ENCODE measurements at places on chromosomes 12 and 14.

- no peak for DNase-seq
These were observed 1.8 kb upstream of the FIGNL2 start for GRCh38 chr12:51850081-51850964.

DNA sequence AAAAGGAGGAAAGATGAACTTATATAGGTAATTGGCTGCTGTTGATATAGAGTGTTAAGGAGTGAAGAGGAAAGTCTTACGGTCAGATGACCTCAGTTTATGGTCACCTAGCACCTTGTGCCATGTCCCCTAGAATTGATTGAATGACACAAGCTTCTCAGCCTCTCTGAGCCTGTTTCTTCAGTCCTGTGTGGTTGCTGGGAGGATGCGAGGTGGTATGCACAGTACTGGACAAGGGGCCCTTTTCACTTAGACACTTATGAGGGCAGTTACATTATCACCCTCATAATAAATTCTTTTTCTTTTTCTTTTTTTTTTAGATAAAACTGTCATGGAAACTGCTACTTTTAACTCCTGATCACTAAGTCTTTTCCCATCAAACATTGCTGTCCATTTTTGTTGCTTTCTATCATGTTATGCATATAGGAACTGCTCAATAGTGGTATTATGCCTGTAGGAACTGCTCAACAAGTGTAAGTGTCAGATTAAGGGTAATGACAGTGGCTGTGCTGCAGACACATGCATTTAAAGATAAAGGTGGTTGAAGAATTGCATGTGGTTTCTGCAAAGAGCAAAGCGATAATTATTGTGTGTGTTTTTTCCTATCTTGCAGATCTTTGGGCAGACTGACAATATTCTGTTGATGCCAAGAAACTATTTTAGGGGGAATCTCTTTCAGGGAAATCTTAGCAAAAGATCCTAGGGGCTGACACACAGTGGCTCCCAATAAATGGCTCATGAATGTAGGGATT, 11.6 kb downstream of the ANO6 start:
- no peak for DNase-seq

DNA sequence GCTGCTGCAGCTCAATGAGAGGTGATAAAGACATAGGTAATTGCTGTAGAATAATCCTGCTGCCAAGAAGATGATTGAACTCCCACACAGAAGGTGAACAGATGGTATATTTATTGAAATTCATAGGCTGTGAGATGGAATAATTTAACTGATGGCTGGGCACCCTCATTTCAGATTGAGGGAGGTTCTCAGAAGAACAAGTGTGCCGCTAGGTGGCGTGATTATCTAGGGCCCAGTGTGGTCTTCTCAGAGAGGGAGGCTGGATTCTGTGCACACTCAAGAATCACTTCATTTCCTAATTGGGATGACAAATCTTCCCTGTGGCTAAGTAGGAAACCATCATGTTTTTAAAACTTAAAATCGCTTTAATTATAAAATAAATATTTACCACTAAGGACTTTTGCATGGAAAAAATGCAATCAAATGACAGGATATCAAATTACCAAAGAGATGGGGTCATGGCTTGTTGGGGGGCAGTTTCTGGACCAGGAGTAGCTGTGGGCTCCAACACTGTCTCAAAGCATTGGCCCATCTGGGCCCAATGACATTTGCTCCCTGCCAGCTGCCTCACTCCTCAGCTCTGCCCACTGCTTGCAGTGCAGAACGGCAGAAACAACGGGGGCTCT, 132.3 kb downstream of the SNAPC1 start:
- peak; percentile 12 for DNase-seq

DNA sequence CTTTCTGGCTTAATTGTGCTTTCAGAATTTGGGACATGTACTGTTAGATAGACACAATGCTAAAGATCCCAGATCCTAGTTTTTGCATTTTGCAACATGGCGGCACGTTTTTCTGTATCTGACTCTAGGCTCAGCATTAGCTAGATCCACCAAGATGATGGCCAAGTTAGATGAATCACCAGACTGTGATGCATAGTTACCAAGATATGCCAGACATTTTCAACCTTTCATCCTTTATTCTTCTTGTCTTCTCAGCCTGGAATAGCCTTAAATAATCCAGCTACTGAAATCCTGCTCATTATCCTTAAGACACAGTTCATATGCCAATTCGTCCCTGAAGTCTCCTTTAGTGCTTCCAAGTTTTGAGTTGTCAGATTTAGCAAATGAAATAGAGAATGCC, 144.9 kb upstream of the CRY1 start:
- no peak for DNase-seq

DNA sequence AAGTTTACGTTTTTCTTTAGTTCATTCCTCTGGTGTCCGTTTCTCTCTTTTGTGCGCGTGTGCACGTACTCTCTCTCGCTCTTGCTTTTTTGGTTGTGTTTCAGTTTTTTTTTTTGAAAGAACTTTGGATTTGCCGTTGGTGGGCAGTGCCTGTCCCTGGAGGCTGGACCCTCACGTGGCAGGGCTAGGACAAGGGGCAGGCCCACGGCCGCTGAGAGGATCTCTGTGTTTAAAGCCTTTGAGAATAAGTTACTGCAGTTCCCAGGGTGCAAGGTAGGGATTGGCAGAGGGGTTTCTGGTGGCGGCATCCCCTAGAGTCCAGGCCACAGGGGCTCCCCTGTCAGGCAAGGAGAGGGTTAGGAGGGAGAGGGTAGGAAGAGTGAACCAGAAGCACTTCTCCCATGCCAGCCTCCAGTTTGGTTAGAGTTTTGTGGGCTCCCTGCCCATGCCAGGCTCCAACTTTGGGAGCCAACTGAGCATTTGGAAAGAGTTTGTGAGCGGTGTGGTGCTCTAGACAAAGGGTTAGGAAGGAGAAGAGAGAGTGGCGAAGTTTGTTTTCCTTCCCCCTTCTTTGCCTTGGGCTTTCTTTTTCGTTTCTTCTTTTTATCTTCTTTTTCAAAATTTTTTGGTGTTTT, 30.5 kb downstream of the ZFHX2 start:
- DNase-seq = no peak

GRCh38 chr14:90983560-90983959, 76.9 kb downstream of the RPS6KA5 start:
- DNase-seq = no peak

DNA sequence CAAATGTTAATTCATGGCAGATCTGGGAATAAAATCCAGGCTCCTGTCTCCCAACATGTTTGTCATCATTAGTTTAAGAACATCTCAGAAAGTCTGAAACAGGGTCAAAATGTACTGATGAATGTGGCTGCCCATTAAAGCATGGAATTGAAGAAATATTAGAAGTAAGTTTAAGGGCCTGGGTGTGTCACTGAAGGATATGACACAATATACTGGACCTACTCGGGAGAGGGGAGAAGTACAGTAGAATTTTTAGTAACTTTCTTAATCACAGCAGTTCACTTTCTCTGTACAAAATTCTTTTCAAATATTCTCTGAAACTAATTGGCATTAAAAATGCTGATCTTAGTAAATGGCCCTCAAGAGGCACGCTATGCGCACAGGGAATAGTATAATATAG, 185.5 kb downstream of the ETV6 start:
- DNase-seq = peak; percentile 44

- DNase-seq = no peak
These were observed 25.3 kb downstream of the MUCL1 start for GRCh38 chr12:54879579-54879978.

DNA sequence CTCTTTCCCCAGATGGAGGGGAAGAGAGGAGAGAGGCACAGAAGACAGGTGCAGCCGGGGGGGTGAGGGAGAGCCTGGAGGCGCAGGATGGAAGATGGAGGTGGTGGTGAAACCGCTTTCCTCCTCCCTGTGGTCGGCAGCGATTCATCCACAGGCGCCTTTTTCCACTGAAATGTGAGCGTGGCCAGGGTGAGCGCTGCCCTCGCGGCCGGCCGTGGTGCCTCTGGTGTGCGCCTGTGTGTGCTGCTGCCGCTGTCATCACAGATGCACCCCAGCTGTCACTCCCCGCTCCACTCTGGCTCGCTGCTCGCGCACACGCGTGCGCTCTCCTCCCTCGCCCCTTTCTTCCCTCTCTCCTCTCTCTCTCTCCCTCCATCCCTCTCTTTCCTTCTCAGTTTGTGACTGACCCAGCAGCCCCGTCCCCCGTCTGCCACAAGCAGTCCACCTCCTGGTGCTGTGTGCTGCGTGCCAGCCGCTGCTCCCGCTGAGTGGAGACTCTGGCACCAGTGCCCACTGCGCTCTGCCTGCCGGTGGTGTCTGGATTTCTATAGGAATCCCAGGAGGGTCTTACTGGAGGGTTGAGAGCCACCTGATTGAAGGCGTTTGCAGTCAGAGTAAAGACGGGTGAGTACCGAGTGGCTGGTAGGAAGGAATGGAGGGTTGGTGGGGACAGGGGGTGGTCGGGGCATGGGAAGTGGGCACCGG, at the start of gene LRTM2:
Gene LRTM2, plus strand, starts transcription at position 375 of the 705 bp plus-strand sequence. CDS start 7,584 bp downstream, outside the sequence.
- DNase-seq = no peak

GRCh38 chr12:110917467-110917866, 2.9 kb downstream of the MYL2 start:
- no peak for DNase-seq

DNA sequence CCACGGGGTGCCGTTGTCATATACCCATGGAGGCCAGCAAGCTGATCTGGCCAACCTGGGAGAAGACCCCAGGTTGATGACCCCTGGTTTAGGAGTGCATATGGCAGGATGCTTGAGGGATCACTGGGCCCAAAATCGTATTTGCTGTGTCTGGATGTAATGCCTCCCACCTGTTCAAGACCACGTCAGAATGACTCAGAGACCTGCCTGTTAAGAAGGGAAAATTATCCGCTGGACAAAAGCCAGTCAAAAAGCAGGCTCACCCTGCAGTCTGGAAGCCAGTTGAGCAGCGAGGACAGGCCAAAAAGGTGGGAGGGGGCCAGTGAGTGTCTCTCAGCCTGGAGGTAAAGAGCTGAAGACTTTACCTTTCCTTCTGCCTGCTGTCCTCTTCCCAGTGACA, 449.2 kb downstream of the DPF3 start:
- DNase-seq = no peak

DNA sequence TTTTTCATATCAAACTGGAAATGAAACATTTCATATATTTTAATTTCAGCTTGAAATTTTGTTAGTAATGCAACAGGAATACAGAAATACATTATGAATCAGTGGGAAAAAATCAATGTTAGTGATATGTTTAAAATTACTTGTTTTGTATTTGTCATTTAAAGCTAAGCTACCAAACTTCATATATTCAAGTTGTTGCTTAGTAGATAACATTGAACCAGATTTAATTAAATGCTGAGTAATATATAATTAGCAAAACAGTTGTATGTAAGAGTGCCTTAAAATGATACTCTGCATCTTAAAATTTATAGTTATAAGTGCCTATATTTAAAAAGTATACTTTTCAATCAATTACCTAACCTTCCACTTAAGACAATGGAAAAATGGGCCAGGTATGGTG, 5.0 kb downstream of the CHURC1 start:
- DNase-seq = no peak

- DNase-seq = no peak
These were observed 218.9 kb upstream of the CDKN3 start for GRCh38 chr14:54177641-54178621.

GRCh38 chr12:68036642-68037041, 47.4 kb downstream of the IFNG-AS1 start:
- no peak for DNase-seq

DNA sequence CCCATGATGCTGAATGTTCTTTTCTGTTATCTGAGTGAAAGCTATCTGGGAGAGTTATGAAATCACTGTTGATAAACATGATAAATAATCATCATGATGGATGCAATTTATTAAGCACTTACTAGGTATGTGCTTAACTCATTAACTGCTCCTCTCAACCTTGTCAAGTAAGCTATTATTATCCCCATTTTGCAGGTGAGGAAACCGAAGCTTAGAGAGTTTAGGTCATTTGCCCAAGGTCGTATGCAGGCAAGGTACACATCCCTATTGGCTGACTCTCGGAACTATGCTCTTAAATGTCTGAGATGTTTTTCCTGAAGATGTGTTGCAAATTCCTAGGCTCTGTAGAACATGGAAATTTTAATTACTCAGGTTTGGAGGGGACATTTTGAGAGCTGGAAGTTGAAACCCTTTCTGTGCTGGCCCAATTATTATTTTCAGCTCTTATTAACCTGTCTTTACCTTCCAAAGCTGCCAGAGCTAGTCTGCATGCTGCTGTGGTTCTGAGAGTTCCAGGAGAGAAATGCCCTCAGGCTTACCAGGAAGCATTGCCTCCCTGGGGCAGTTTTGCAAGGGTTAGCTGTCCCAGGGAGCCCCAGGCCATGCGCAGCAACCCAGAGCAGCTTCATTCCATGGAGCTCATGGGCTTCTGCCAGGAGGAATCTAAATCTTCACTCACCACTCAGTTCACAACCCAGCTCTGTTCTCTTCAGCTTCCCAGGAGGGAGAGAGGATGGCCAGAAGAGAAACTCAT, 55.6 kb upstream of the OAS1 start:
- no peak for DNase-seq

DNA sequence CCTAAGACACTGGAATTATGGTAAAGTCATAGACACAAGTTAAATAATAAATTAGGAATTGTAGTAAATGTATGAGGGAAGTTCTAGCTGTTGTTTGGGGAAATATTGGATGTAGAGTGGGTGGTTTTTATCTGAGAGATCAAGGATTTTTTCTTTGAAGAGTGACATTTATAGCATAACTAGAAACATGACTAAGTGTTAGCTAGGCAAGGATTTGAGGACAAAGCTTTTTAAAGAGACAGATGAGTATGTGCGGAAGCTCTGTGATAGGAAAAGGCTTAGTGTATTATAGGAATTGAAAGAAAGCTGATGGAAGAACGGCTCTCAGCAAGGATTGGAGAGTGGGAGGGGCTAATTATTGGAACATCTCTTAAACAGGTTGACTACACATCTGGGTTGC, 24.5 kb downstream of the PDZRN4 start:
- DNase-seq = no peak

- DNase-seq = no peak
These were observed 19.3 kb upstream of the CDKN3 start for GRCh38 chr14:54377501-54377900.

DNA sequence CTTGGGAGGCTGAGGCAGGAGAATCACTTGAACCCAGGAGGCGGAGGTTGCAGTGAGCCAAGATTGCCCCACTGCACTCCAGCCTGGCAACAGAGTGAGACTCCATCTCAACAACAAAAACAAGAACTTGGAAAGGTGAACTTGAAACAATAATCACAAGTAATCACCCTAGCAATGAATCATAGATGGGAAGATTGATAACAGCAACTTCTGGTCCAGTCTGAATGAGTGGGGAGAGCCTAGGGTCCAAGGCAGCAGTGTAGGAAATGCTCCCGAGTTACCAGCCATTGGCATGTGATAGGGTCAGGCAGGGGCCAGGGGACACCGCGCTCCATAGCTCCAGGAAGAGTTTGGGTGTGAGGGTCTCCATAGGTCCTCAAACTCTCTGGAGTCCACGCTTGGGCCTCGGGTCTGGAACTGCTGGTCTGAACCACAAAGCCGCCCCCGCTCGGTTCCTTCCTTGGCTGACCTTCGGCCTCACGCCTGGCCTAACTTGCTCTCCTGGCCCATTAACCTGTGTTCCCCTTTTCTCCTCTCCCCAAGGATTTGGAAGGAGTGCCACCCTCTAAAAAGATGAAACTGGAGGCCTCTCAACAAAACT, 19.9 kb upstream of the MLXIP start:
- no peak for DNase-seq

DNA sequence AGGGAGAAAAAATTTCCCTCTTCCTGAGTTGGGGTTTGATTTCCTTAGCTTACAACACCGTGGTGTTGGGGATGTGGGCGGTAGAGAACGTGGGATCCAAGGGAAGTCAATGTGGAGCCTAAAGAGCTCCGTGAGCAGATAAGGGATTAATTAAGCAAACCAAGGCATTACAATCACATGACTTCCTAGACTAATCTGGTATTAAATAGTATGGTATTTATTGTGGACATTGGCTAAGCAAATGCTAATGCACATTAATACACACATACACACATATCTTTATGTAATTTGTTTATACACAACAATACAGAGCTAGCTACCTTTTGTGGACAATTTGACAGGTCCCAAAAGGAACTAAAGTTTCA, 791 bp upstream of the RNF41 start:
- DNase-seq = no peak
